ENCODE measurements at places on chromosomes 3 and 15. TPM values are rescaled to one million over a fixed set of nuclear protein-coding genes. Genes with fewer than 3 reads are reported as not detected.

Gene DUOX1
- polyA plus RNA-seq, result 10.5 TPM

- DNase-seq, result peak; percentile 69
Measured at GRCh38 chr3:58528629-58529028, 8.4 kb downstream of the ACOX2 start.

DNA sequence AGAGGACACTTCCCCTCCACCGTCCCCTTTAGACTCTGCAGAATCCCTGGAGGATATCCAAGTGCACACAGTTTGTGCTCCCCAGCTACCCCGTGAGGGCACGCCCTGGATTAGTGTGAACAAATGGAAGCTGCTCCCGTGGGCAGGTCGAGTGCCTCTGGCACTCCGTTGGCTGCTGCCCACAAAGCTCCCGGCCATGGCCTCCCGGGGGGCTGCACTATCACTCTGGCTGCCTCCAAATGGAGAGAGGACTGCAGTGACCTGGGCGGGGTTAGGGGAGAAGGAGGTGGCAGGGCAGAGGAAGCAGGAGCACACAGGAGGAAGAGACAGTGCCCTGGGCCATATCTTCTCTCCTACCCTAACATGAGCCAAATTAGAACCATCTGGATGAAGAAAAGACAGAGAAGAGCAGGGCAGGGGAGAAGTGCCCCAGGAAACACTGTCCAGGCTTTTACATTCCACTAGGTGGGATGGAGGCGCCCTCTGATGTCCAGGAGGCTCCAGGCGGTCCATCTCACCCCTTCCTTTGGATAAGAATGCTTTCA lies 29.4 kb upstream of the ACAD9 start:
- no peak for DNase-seq

DNA sequence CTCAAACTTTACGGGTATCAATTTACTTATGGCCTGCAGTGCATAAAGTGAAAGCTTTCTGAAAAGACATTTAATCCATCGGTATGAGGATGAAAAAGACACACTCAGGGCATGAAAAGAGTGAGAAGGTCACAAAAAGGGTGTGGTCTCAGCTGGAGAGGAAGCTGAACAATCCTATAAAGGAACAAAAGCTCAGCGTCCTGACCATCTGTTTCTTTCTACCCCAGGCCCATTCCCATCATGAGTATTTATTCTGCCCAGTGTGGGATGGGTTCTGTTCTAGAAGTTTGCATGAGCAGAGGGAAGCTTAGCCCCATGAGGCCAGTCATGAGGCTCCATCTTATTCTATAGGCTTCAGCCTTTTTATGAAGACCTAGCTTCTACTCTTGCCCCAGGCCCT lies 144.6 kb downstream of the LPP start:
- no peak for DNase-seq

GRCh38 chr15:60779718-60780503 lies 301.0 kb upstream of the ICE2 start:
- no peak for DNase-seq

DNA sequence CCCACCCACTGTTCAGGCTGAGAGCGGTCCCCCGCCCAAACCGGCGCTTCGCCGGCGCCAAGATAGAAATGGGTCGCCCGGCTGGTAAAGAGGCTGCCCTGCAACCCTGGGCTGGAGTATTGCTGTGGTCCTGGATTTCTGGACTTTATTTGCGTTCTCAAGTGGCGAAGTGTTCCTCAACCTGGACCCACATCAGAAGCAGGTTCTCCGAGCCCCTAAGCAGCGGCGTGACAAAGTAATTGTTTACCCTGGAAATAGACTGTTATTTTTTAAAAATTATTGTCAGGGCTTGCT lies 481 bp upstream of the DYNC1LI1 start:
- DNase-seq, result no peak

DNA sequence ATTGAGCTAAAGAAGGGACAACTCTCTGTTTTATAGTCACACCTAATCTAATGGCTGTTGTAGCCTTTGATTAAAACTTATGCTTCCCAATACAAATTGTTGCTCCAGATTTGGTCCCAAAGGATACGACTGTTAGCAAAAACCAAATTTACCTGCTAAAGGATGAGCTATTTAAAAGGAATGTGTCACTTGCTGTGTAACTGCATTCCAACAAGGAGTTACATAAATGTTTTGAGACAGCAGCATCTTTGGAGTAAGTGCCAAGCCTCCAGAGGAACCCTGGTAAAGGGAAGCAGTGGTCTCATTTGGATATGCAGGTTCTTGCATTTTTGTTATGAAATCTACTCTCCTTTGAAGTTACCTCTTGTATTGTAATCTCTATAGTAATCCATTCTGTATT lies 233.3 kb downstream of the THSD4 start:
- no peak for DNase-seq
